ENCODE measurements at places on chromosomes 5 and 9. TPM values are rescaled to one million over a fixed set of nuclear protein-coding genes. Genes with fewer than 3 reads are reported as not detected.

DNA sequence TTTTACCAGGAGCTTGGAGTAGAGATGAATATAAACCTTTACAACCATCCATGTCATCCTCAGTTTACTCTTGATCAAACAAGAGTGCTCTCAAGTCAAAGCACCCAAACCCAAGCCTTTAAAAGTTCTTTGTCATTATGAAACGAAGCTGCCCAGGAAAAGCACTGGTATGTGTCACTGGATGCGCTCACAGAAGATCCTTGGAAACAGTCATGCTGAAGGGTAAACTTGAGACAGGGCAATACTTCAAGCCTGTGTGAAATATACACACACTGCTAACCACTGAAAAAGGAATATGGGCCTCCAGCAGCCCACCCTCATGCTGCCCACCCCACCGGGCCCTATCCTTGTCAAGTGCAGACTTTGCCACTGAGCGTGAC is 84.5 kb downstream of the PRRT1B start:
- DNase-seq: no peak

DNA sequence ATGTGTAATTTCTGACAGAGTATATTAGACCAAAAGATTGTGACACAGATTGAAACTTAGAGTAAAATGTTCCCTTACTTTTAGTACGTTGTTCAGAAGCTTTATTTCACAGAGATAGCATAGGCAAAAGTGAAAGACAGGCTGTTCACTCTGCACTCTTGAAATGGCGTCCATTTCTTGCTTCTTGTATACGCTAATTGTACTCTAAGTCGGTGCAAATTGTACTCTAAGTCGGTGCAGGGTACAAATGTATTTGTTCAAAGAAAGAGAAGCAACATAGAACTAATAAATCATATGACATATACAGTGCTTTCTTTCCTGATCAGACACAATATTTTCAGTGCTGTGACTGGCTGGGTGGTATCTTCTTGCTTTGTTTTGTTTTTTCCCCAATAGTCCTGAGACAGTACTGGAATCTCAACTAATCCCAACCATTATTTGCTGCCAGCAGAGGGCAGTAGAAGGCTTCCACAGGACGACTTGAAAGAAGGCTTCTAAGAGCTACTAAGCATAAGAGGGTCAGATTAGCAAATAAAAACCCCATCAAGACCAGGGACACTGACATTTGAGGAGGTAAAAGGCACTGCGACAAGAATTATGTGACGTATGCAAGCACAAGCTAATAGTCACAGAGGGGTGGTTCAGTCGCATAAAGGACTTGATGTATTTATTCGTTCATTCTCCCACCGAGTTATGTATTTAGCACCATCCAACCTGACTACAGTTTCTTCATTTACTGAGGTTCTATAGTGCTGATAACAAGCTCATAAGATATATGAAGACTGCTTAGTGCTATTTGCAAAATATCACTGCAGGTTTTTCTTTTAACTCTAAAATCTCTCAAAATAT is 831.8 kb downstream of the TAF11L14 start:
- peak; percentile 37 for DNase-seq

- no peak for DNase-seq
These were observed 2.2 kb upstream of the DTWD2 start for GRCh38 chr5:118990582-118990981.

DNA sequence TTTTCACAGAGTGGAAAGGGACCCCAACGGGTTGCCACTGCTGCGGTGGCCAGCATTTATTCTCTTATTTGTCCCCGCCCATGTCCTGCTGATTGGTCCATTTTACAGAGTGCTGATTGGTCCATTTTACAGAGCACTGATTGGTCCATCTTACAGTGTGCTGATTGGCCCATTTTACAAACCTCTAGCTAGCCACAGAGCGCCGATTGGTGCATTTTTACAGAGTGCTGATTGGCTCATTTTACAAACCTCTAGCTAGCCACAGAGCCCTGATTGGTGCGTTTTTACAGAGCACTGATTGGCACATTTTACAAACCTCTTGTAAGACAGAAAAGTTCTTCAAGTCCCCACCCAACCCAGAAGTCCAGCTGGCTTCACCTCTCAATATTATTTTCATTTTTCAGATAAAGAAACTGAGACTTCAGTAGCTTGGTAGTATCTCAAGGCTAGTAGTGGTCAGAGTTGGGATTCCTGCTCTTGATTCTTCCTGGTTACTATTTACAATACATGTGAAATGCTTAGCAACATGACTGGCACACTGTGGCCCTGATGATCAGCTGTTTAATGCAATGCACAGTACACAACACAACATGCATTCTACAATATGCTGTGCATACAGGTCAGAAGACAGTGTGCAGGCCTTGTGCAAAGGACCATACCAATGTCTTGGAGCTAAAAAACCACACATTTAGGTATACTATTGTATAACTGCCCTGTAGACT is 63.6 kb upstream of the BOD1 start:
- no peak for DNase-seq

DNA sequence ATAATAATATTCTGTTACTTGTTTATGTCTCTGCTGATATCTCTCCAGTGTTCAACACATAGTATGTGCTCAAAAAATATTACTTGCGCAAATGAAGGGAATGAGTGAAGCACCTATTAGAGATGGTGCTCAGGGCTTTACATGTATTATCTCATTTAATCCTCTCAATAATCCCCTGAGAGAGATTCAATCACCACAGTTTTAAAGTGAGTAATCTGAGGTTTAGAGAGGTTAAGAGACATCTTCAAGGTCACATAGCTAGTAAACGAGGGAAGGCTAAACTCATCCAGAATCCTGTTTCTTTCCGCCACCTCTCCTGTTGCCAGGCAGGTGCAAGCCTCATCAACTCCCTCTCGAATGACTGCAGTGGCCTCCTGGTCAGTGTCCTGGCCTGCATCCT is 82.0 kb downstream of the UGCG start:
- DNase-seq: no peak

- no peak for DNase-seq
These were observed 41.6 kb upstream of the LCP2 start for GRCh38 chr5:170338933-170339779.

DNA sequence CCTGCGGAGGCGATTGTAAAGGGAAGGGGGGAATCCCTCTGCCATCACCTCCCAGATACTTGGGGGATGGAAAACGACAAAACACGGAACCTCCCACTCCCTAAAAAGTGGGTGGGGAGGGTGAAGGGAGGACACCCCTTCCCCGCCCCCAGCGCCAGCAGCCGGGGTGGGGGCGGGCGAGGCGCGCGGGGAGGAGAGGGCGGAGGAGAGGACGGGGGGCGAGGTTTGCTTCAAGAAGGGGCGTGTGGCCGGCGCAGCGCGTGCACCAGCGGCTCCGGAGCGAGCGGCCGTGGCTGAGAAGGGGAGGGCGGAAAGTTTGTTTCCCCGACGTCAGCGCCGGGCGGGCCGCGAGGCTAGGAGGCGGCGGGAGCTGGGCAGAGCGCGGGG is at the start of gene PRRX2:
PRRX2 (plus strand) TSS at position 259 of the 387 bp plus-strand sequence. CDS start 221 bp downstream, outside the sequence.
- no peak for DNase-seq

DNA sequence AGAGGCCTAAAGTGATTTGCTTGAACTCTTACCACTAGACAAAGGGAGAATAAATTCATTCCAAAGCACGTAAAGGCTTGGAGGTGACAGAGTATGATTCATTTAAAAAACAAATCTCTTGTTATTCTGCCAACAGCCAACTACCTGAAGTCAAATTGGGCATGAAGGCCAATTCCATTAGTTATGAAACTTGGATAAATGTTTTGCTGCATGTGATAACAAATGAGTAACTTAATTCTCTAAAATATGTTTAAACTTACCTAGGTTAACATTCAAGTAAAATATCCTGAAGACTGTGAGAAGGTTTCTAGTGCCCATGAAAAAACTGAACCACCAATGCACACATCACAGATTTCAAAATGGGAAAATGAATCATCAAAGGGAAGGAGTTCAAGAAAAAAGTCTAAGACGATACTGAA is 120.1 kb upstream of the TSLP start:
- no peak for DNase-seq

GRCh38 chr9:24608599-24608998 is 62.9 kb upstream of the IZUMO3 start:
- no peak for DNase-seq

DNA sequence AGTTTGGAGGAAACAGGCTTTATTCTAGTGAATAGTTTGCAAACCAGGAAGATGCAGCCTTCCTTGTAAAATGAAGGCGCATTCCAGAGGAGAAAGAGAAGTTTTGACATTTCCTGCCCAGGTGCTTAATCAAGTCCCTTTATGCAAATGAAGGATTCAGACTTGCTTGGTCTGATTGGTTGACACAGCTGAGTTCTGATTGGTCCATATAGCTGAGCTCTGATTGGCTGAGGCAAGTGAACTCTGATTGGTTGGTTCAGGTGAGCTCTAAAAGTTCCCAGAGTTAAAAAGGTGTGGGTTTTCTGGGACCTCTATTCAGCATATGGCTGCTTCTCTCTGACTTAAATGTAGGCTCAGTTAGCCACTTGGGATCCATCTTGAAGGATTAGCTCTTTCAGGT is 151.0 kb downstream of the CACNA1B start:
- DNase-seq: no peak

Gene WDR38
- polyA plus RNA-seq: 0.19 TPM

Gene MARCOL
- not detected for polyA plus RNA-seq
